ENCODE measurements at places on chromosomes 6 and 20. TPM values are rescaled to one million over a fixed set of nuclear protein-coding genes. Genes with fewer than 3 reads are reported as not detected.

GRCh38 chr6:149316108-149316727 lies 1.3 kb upstream of the TAB2 start:
- H3K4me1 ChIP-seq, result peaks cover 15% of the 10 kb centered on the region
- H3K4me3 ChIP-seq, result peak overlapping the region; percentile 91
- no peak for DNase-seq
- peaks cover 13% of the 10 kb centered on the region for H3K36me3 ChIP-seq
- no peaks in the 10 kb centered on the region for H3K27me3 ChIP-seq

- no peaks in the 10 kb centered on the region for H3K4me1 ChIP-seq
- no peak overlapping the region for H3K27ac ChIP-seq
- no peak for DNase-seq
- H3K27me3 ChIP-seq, result no peaks in the 10 kb centered on the region
- H3K36me3 ChIP-seq, result peaks cover 10% of the 10 kb centered on the region
- no peak overlapping the region for H3K4me3 ChIP-seq
These were observed 265.0 kb downstream of the UTRN start for GRCh38 chr6:144549837-144550747.

DNA sequence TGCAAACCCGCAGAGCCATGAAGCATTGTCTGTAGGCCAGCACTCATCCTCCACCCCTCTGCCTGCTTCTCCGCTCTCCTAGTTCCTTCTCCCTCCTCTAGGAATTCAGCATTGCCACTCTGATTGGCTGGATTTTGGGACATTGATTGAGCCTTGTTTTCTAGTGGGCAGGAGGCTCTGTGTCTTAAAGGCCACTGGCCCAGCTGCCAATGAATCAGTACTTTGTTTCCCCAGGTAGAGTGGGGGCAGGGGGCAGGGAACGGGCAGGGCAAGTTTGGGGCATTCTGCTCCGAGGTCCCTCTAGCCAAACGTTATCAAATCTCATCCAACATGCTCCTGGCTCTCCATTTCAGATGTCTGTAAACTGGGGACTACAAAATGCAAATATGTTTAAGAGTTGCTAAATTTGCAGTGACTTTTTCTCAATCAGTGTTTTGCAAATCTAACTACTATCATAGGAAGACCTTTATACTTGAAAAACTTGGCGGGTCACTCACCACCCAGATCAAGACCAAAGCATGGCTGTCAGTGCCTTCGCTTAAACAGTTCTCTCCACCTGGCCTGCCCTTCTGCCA lies 10.4 kb upstream of the BPI start:
- no peak for DNase-seq
- no peak overlapping the region for H3K4me3 ChIP-seq
- H3K27me3 ChIP-seq, result peaks cover 28% of the 10 kb centered on the region
- no peak overlapping the region for H3K27ac ChIP-seq
- H3K4me1 ChIP-seq, result peaks cover 2% of the 10 kb centered on the region

SCRT2 gene
- total RNA-seq, result not detected

PLCB4 gene
- not detected for total RNA-seq

Measured in activated naive CD8-positive, alpha-beta T cell treated with anti-CD3 and anti-CD28 coated beads for 36 hours (primary cell).